ENCODE measurements at places on chromosomes 12 and 14. TPM values are rescaled to one million over a fixed set of nuclear protein-coding genes. Genes with fewer than 3 reads are reported as not detected.

The OR6C1 gene
- total RNA-seq, result not detected

The LPAR5 gene
- not detected for total RNA-seq

The GLS2 gene
- 0.20 TPM for total RNA-seq

- DNase-seq, result peak; percentile 68
Observed at GRCh38 chr14:96762650-96763049, 34.5 kb upstream of the VRK1 start.

DNA sequence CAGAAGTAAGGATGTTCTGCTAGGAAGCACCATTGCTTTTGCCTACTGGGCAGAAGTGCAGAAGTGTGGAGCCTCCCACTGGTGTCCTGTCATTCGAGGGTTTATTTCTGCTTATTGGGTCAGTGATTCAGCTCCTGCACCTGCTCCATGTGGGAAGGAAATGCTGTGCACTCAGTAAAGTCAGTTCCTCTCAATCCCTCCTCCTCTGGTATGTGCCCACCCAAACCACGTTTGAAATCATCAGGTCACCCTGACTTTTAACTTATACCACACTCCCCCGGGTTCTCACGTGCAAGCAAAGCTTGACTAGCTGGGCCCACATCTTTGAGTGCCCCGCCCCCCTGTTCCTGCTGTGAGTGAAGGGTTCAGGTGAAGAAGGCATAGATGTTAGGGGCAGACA lies 223.7 kb downstream of the CHST11 start:
- DNase-seq, result no peak

GRCh38 chr12:123713398-123713797 lies 1.2 kb downstream of the ATP6V0A2 start:
- no peak for DNase-seq

DNA sequence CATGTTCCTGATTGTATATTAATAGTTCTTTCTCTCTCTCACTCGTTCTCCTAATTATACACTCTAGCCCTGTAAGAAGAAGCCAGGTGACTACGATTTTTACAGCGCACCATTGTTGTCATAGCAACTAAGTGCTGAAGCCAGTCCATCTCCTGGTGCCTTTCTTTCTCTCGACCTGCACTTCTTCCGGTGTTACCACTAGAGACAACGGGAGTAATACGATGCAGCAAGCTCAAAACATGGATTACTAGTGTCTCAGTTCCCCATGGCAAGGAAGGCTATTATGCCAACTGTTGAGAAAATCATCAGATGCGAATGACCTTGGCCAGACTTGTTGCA lies 40.8 kb upstream of the DCD start:
- DNase-seq, result no peak

- DNase-seq, result no peak
Observed at GRCh38 chr14:51856792-51857296, 3.6 kb upstream of the GNG2 start.

DNA sequence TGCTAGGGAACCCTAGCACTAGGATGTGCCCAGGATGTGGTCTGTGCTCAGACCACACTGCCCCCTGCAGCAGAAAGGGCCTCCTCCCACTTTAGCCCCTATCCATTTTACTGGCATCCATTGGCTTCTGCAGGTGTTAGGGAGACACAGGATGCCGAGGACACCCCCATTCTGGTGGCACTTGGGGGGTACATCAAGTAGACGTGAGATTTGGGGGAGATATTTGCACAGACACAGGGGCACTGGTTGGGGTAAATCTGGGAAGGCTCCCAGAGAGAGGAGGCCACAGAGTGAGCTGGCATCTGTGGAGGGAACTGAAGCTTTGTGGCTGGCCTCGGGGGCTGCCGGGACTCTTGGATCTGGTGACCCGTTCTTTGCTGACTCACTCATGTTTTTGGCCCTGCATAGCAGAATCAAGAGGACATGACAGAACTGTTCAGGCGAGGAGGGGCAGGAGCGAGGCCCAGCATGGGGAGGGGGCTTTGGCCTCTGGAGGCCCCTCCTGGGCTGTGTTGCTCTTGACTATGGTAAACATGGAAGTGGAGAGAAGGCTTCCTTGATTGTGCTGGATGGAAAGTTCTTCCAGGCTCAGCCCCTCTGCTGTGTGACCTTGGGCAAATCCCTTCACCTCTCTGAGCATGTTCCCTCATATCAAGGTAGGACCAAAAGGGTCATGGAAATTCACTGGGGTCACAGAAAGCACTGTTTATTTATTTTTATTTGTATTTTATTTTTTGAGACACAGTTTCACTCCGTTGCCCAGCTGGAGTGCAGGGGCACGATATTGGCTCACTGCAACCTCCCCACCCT lies 1.8 kb downstream of the PLBD2 start:
- peak; percentile 45 for DNase-seq

Data from RPMI7951 (cell line).